ENCODE measurements at places on chromosomes 4 and X.

- no peak for DNase-seq
Observed at GRCh38 chr4:27276307-27277073, 415.8 kb downstream of the STIM2 start.

- DNase-seq, result no peak
Observed at GRCh38 chr4:123896446-123897071, 500.0 kb downstream of the SPRY1 start.

DNA sequence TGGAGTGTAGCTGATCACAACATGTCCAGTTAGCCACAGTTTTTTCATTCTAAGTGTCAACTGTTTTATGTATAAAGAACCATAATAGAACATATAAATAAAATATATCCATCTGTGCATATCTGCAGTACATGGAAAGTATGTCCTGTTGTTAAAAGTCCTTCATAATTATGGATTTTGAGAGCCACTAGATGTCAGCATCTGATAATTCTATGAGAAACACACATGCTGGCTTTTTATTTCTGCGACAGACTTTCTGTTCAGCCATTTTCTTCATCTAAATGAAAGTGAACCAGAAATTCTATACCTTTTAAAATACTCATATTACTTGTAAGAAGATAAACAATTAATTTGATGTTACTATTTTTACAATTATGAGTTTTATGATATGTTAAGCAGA lies 251.5 kb downstream of the GPM6A start:
- no peak for DNase-seq

DNA sequence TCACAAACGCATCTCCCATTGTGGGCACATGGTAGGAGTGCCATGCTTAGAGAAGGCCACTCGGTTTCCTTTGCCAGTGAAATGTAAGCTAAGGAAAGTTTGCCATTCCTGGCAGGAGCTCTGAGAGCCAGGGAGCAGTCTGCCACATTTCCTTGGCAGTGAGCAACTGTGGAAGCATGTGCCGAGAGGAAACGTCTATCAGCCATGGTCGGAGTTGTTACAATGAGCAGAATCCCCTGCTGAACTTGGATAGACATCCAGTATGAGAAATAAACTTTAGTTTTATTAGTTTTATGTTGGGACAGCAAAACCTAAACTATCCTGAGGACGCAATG lies 51.1 kb downstream of the ENOPH1 start:
- no peak for DNase-seq

DNA sequence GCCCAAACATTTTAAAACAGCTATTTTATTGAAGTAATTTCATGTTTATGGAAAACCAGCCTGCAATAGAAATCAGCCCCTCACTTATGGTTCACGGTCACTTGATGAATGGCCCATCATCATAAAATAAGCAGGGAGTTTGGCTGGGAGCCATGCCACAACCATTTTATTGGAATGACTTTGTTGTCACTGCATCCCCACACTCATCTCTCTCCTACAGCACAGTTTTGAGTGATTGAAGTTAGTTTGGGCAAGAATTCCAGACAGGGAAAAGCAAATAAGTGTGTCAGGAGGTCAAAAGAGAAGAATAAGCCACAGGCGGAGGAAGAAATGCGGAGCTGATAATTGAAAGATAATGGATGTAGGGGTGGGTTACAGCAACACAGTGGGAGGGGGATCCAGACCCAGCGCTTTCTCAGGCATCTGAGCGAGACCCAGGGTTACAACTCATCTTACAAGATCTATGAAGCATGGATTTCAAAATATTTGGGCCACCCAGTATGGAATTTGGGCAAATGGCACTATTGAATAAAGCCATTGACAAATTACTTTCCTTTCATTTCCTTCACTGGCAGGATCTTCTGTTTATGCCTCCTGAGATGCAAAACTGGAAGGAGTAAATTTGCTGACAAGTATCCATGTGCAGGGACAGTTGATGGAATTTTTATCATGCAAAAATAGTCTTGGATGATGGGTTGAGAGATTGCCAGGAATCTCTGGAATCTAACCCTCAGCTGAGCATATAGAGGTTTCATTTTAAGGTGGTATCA lies 100.8 kb downstream of the SHROOM3 start:
- peak; percentile 66 for DNase-seq
